ENCODE measurements at places on chromosomes 1 and 21. TPM values are rescaled to one million over a fixed set of nuclear protein-coding genes. Genes with fewer than 3 reads are reported as not detected.

DNA sequence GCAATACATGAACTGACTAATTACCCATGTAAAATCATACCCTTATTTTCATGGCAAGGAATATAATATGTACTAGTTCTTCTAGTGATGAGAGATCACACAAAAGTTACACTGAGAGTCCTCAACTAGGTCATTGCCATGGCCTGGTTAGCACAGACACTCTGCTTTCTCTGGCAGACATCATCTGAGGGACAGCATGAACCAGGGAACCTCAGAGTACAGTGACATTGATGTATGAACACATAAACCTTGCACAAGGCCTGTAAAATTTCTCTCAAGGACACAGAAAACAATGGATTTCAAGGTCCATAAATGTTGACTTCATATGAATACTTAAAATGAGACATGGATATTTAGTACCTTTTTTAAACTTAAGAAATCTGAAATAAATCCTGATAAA, 108.8 kb upstream of the MAGI3 start:
- no peaks in the 10 kb centered on the region for H3K4me1 ChIP-seq
- DNase-seq = no peak
- no peaks in the 10 kb centered on the region for H3K36me3 ChIP-seq

DNA sequence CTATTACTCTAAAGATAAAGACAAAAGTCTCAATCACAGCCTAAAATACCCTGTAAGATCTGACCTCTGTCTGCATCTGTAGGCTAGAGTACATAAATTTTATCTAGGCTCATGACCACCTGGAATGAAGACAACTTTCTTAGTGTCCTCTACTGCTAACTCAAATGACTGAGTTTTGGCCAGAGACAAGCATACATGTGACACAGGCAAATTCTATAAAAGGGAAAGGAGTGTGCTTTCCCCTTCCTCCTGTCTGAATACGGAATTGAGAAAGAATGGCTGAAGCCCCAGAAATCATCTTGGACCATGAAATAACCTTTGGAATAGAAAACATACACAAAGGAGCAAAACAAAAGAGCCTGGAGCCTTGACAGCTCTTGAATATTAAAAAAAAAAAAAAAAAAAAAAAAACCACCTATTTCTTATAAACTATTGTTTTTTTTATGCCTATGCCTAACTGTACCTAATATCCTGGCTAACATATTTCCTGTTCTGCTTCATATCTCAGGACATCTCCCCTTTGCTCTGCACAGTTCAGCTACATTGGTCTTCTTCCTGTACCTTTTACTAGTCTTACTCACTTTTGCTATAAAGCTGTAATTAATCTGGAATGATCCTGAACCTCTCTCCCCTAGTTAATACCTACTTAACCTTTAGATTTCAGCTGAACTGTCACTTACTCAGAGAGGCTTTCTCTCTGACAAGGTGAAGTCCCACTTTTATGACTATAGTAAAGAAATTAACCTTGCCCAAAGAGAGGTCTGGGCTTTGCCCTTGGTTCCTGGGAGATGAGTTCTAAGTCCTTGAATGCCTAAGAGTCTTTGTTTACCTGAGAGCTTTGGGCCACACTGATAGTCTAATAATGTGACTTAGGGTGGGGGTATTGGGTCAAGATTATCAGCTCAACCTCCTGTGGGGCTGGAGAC, 16.1 kb downstream of the UCHL5 start:
- H3K36me3 ChIP-seq = peaks cover 21% of the 10 kb centered on the region
- H3K4me1 ChIP-seq = peaks cover 14% of the 10 kb centered on the region
- H3K27ac ChIP-seq = peak overlapping the region; percentile 70
- no peak for DNase-seq

The DLGAP3 gene
- total RNA-seq = 0.05 TPM

GRCh38 chr1:28905921-28906666, 8.3 kb upstream of the EPB41 start:
- no peaks in the 10 kb centered on the region for H3K36me3 ChIP-seq
- H3K4me3 ChIP-seq = no peak overlapping the region
- no peak overlapping the region for H3K27ac ChIP-seq

GRCh38 chr1:7444363-7444762, 326.7 kb upstream of the VAMP3 start:
- H3K4me1 ChIP-seq = no peaks in the 10 kb centered on the region
- no peak overlapping the region for H3K4me3 ChIP-seq
- H3K27ac ChIP-seq = no peak overlapping the region
- H3K36me3 ChIP-seq = no peaks in the 10 kb centered on the region
- no peaks in the 10 kb centered on the region for H3K27me3 ChIP-seq
- no peak for DNase-seq

The UMODL1 gene
- 0.08 TPM for total RNA-seq

The LYPD8 gene
- not detected for total RNA-seq

DNA sequence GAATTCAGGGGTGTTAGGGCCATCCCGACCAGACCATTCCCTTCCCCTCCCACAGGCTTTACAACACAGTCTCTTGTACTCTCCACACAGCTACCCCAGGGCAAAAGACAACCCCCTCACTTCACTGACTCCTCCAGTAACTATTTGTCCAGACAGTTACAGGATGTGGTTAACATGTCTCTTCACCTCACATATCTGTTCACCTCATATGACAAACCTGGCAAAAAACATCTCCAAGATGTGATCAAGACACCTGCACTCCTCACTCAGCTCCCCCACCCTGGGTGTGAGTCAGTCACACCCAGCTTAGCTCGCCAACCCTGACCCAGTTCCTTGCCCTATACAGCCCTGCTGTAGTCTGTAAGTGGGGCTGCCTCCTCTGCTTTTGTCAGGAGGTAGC, 490.5 kb upstream of the CHRM3 start:
- no peaks in the 10 kb centered on the region for H3K4me1 ChIP-seq
- H3K27me3 ChIP-seq = no peaks in the 10 kb centered on the region
- DNase-seq = no peak
- no peak overlapping the region for H3K27ac ChIP-seq
- H3K4me3 ChIP-seq = no peak overlapping the region
- no peaks in the 10 kb centered on the region for H3K36me3 ChIP-seq

The CHODL gene
- total RNA-seq = 0.25 TPM

- H3K27me3 ChIP-seq = no peaks in the 10 kb centered on the region
- H3K4me1 ChIP-seq = peaks cover 18% of the 10 kb centered on the region
- peak overlapping the region; percentile 64 for H3K27ac ChIP-seq
- DNase-seq = no peak
- H3K4me3 ChIP-seq = no peak overlapping the region
Observed at GRCh38 chr1:55363268-55363667, 148.1 kb upstream of the USP24 start.

DNA sequence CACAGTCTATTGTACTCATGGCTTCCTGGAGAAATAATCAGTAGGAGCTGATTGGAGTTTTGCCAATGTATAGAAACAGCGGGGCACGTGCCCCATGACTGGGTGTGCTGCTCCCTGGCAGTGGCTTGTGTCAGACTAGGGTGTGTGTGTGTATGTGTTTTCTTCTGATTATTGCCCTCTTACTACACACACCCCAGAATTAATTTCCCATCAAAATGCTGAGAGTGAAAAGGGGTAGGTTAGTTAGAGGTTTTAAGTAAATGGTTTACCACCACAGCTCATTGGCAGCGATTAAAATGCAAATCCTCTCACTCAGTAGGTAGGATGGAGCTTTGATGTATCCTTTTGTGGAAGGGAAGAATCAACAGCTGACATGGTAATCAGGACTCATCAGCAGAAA, 29.9 kb downstream of the HHAT start:
- H3K4me1 ChIP-seq = peaks cover 26% of the 10 kb centered on the region
- no peak overlapping the region for H3K27ac ChIP-seq
- no peaks in the 10 kb centered on the region for H3K27me3 ChIP-seq
- no peaks in the 10 kb centered on the region for H3K36me3 ChIP-seq
- DNase-seq = no peak

- H3K27me3 ChIP-seq = no peaks in the 10 kb centered on the region
- H3K27ac ChIP-seq = no peak overlapping the region
- no peak overlapping the region for H3K4me3 ChIP-seq
- H3K36me3 ChIP-seq = no peaks in the 10 kb centered on the region
Observed at GRCh38 chr1:159700312-159700711, 14.1 kb downstream of the CRP start.

DNA sequence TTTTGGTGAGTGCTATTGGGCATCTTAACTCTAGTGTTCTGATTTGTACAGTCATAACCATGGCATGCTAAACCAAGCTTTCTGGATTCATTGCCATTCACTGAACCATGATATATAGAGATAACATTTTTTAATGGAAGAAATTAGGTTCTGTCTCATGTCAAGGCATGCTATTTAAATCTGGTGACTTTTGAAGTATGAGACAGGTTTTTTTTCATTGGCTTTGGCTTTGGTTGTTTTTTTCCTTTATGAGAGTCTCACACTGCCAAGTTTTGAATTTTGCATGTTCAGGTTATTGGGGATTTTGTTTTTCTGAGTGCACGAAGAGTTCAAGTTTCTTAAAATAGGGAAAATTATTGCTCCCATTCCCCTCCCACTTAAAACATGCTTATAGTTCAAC, 141.3 kb upstream of the ADAMTS5 start:
- no peaks in the 10 kb centered on the region for H3K27me3 ChIP-seq
- DNase-seq = no peak
- H3K27ac ChIP-seq = no peak overlapping the region

The DESI2 gene
- 22.3 TPM for total RNA-seq

DNA sequence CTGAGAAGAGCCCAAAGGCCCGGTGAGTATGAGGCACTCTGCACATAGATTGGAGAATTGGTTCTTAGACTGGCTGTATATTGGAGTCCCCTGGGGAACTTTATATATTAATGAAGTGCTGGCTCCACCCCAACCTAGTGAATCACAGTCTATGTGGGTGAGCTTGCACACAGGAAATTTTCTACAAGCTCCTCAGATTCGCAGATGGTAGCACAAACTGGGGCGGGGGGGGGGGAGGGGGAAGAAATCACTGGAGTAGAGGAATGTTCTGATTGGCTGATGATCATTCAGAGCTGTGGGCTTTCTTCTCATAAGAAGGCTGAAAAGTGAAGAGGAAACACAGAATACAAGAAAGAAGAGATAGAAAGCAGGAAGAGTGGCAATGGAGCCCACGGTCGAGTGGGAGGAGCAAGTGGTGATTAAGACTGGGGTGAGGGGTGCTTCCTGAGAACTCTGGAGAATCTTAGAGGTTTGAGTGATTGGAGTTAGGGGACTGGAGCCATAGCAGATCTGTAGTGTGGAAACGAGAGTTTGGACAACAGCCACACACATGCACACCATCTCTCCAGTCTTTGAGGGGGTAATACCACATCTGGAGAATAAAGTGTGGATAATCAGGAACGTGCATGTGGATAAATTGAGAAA, 465.9 kb upstream of the DAB1 start:
- H3K27ac ChIP-seq = no peak overlapping the region
- no peaks in the 10 kb centered on the region for H3K4me1 ChIP-seq
- peaks cover 32% of the 10 kb centered on the region for H3K27me3 ChIP-seq

The COL24A1 gene
- total RNA-seq = 0.74 TPM

DNA sequence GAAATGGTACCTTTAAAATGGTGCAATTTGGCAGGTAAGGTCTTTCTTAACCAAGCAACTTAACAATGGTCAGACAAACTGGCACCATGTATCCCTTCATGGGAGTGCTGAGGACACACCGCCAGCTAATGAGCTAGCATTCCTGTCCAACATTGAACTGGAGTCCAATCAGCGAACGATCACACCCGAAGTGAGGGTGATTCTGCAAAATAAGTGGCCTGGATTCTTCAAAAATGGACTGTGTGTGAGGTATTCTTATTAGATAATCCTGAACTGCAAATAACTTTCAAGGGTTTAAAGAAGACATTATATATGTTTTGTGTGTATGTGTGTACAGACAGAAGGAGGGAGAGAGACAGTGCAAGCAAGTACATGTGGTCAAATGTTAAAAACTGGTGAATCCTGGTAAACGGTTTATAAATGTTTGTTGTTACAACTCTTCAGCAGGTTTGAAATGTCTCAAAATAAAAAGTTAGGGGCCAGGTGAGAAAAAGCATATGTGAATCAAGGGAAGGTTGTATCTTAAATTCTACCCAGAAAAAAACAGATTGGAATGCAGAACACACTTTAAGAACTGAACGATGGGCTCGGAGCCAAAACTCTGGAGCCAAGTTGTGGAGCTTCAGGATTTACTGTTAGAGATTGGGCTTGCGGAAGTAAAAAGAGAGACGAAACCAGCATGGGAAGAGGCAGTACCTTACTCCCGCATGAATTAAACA, 20.9 kb downstream of the GADD45A start:
- H3K27me3 ChIP-seq = no peaks in the 10 kb centered on the region
- no peak overlapping the region for H3K27ac ChIP-seq
- no peak for DNase-seq
- H3K4me1 ChIP-seq = peaks cover 38% of the 10 kb centered on the region
- peaks cover 25% of the 10 kb centered on the region for H3K36me3 ChIP-seq
- no peak overlapping the region for H3K4me3 ChIP-seq

GRCh38 chr1:5706239-5706638, 286.0 kb downstream of the NPHP4 start:
- H3K27me3 ChIP-seq = peaks cover 72% of the 10 kb centered on the region
- no peaks in the 10 kb centered on the region for H3K36me3 ChIP-seq
- H3K4me1 ChIP-seq = no peaks in the 10 kb centered on the region
- H3K4me3 ChIP-seq = no peak overlapping the region
- DNase-seq = no peak

DNA sequence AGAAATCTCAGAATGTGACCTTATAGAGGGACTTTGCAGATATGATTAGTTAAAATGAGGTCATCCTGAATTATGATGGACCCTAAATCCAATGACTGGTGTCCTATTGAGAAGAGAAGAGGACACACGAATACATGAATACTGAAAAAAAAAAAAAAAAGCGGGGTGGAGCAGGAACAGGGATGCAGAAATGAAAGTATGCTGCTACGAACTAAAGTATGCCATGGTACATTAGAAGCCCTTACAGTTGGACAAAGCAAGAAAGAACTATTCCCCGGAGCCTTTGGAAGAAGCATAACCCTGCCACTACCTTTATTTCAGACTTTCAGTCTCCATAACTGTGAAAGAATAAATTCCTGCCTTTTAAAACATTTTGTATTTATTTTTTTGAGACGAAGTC, 557.9 kb upstream of the NCAM2 start:
- no peak overlapping the region for H3K4me3 ChIP-seq
- no peaks in the 10 kb centered on the region for H3K36me3 ChIP-seq
- H3K27ac ChIP-seq = no peak overlapping the region
- no peak for DNase-seq
- no peaks in the 10 kb centered on the region for H3K27me3 ChIP-seq
- H3K4me1 ChIP-seq = no peaks in the 10 kb centered on the region

DNA sequence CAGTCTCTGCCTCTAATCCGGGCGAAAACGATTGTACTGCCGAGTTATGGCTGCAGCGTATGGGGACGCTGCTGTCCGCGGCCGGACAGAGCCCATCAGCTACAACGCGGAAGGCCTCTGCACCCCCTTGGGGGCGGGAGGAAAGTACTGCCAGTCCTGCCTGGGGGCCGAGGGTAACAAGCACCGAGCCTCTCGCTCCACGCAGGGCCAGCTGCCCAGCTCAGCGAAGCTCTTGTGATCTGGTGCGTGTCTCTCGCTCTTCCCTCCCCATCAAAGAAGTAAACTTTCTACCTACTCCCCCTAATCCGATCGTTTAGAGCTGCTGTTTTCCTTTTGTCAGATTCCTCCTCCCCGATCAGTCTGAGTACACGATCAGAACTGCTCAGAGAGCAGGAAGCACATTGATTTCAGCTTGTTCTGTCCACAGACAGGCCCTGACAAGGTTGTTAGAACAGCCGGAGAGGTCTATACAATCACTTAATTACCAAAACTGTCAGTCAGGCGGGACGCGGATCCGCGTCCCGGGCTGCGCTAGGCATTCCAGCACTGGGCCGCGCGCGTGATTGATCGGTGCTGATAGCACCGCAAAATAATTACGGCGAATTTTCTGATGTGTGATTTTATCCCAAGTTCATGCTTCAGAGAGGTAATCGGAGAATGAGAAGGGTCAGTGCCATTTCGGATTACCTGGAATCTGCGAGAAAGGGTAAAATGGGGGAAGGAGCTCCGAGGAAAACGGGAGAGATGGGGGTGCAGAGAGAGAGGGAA, 8.7 kb upstream of the BARHL2 start:
- H3K4me1 ChIP-seq = peaks cover 68% of the 10 kb centered on the region
- no peak for DNase-seq
- peak overlapping the region; percentile 58 for H3K4me3 ChIP-seq

The COL11A1 gene
- total RNA-seq = not detected

The KIF2C gene
- total RNA-seq = 1.6 TPM
